ENCODE measurements at places on chromosomes 7 and 10. TPM values are rescaled to one million over a fixed set of nuclear protein-coding genes. Genes with fewer than 3 reads are reported as not detected.

The ZNF365 gene
- 22.8 TPM for total RNA-seq

The PCGF6 gene
- 18.0 TPM for total RNA-seq

The SH3PXD2A gene
- 5.7 TPM for total RNA-seq

The CALCR gene
- 0.10 TPM for total RNA-seq

DNA sequence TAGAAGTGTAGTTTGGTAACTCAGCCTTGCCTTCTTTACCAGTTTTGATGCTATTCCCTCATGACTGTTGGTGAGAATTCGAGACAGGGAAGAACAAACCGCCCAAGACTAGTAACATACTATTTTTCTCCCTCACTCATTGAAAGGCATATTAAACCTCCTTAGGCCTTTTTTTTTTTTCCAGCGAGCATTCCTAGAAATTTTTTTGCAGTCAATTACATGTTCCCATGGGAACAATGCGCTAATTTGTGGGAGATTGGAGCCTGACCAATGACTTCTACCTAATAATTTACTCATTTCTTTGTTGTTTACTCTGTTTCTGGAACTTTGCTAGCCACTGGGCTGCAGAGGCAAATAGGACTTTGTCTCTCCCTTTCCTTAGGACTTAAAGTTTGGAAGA is 6.0 kb downstream of the VPS50 start:
- DNase-seq: no peak

DNA sequence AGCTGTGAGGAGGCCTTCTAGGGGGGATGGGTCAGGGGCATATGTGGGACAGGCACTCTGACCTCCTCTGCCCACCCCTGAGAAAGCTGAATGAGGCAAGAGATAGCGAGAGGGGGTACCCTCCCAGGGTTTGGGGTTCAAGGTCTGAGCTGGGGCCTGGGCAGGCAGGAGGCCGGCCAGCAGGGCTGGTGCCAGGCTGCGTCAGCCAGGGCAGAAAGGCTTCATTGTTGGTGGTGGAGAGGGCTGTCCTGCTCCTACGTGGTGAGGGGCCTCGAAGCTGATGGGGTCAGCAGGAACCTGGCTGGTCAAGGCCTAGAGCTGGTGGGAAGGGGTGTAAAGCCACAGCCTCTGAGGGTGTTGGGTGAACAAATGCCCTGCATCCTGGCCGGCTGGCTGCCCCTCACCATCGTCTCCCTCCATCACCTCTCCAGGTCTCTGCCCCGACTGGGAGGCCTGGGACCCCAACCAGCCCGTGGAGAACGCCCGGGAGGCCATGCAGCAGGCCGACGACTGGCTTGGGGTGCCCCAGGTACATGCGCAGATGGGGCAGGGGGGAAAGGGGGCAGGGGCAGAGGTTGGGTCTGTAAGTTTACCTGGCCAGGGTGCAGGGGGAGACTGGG is 6.6 kb downstream of the FLNC start:
- DNase-seq: no peak

Measured in Panc1 (cell line).